ENCODE measurements at places on chromosomes 3 and 15. TPM values are rescaled to one million over a fixed set of nuclear protein-coding genes. Genes with fewer than 3 reads are reported as not detected.

Gene CCDC13
- 0.16 TPM for total RNA-seq

Gene IL17RB
- 2.2 TPM for total RNA-seq

- H3K4me1 ChIP-seq: peaks cover 2% of the 10 kb centered on the region
- no peak for DNase-seq
Measured at GRCh38 chr3:71547249-71548198, 36.0 kb downstream of the FOXP1 start.

- no peaks in the 10 kb centered on the region for H3K36me3 ChIP-seq
- H3K4me1 ChIP-seq: no peaks in the 10 kb centered on the region
- no peak overlapping the region for H3K4me3 ChIP-seq
Measured at GRCh38 chr15:77659350-77660321, 26.9 kb upstream of the LINGO1 start.

DNA sequence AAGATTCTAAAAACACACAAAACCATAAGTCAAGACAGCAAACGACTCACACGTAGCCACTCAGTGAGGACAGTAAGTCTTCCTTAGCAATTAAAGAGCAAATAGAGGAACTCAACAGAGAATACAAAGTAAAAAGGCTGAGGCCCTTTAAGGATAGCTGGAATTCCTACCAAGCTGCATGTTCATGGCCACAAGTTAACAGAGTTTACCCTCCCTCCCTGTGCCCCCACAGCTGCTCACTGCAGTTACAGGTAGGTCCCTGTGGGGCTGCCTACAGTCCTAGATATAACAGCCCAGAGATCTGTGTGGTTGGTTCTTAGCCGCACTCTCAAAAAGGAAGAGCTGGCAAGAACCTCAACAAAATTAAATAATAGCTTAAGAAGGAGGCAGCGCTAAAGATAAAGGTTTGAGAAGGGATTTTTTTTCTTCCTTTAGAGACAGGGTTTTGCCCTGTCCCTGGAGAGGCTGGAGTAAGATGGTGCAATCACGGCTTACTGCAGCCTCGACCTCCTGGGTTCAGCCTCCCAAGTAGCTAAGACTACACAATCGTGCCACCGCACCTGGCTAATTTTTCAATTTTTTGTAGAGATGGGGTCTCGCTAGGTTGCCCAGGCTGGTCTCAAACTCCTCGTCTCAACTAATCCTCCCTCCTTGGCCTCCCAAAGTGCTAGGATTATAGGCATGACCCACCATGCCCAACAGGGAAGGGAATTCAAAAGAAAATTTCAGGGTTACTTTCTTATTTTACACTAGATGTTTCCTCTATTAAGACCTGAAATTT, 19.3 kb downstream of the SFMBT1 start:
- H3K27me3 ChIP-seq: no peaks in the 10 kb centered on the region
- peaks cover 3% of the 10 kb centered on the region for H3K36me3 ChIP-seq
- no peak for DNase-seq
- no peak overlapping the region for H3K4me3 ChIP-seq
- H3K27ac ChIP-seq: no peak overlapping the region

- H3K27ac ChIP-seq: peak overlapping the region; percentile 96
- H3K36me3 ChIP-seq: peaks cover 35% of the 10 kb centered on the region
- peaks cover 43% of the 10 kb centered on the region for H3K4me1 ChIP-seq
- peaks cover 5% of the 10 kb centered on the region for H3K27me3 ChIP-seq
Measured at GRCh38 chr3:197959500-197959890, 522 bp upstream of the LMLN start.

GRCh38 chr15:33341953-33342352, 31.2 kb downstream of the RYR3 start:
- no peaks in the 10 kb centered on the region for H3K36me3 ChIP-seq
- H3K27me3 ChIP-seq: peaks cover 2% of the 10 kb centered on the region
- no peak overlapping the region for H3K4me3 ChIP-seq
- no peak overlapping the region for H3K27ac ChIP-seq
- DNase-seq: no peak

DNA sequence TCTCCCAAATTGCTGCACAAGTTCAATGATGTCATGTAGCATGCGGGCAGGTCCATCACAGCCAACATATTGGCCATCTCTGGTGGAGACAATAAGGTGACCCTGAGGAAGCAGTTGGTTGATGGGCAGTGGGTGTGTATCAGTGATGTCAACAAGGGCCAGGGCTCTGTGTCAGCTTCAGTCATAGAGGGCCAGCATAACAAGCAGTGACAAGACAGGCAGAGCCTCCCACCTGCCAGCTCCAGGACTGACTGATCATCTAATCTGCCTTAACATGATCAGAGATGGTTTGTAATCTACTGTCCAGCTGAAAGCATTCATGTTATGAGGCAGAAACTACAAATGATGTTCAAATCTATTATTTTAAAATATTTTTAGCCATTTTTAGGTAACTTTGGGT, 62.3 kb downstream of the GLB1 start:
- H3K4me1 ChIP-seq: peaks cover 30% of the 10 kb centered on the region
- no peak overlapping the region for H3K27ac ChIP-seq
- no peaks in the 10 kb centered on the region for H3K27me3 ChIP-seq
- peak; percentile 44 for DNase-seq
- H3K4me3 ChIP-seq: no peak overlapping the region

GRCh38 chr3:12258911-12259310, 30.0 kb upstream of the PPARG start:
- no peaks in the 10 kb centered on the region for H3K4me1 ChIP-seq
- DNase-seq: no peak
- H3K36me3 ChIP-seq: no peaks in the 10 kb centered on the region
- H3K27ac ChIP-seq: no peak overlapping the region
- H3K4me3 ChIP-seq: no peak overlapping the region

DNA sequence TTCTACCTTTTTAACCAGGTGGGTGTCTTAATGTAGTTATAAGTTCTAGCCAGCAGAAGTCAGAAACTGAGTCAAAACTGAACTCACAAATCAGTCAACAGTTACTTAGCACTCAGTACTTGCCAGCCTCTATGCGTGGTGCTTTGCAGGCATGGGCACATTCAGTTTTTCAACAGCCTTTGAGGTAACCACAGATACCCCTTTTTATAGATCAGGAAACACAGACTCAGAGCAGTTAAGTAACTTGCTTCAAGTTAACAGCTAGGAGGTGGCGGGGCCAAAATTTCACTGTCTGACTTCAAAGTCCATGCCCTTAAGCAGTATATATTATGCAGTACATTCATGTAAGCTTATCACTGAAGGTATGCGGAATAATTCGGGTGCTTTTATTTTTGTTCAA, 139.4 kb downstream of the FHIT start:
- H3K27me3 ChIP-seq: no peaks in the 10 kb centered on the region
- peaks cover 14% of the 10 kb centered on the region for H3K4me1 ChIP-seq
- DNase-seq: no peak
- no peak overlapping the region for H3K4me3 ChIP-seq
- no peaks in the 10 kb centered on the region for H3K36me3 ChIP-seq

DNA sequence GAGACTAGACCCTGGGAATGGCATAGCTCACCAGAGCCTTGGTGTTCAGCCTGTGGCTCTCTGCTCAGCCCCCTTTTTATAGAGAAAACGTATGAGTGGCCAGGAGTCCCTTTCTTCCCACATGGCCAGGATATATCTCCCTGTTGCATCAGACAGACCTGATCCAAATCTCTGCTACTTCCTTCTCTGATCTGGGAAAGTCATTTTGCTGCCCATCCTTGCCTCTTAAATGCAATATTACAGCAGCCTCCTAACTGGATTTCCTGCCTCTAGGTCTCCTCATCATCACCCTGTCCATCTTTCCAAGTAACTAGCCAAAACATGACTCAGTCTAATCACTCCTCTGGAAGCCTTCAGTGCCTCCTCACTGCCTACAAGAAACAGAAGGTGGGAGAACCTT, 42.9 kb downstream of the CTDSPL start:
- no peak overlapping the region for H3K4me3 ChIP-seq
- peaks cover 54% of the 10 kb centered on the region for H3K4me1 ChIP-seq
- no peak for DNase-seq

- H3K36me3 ChIP-seq: no peaks in the 10 kb centered on the region
- no peak overlapping the region for H3K4me3 ChIP-seq
- no peaks in the 10 kb centered on the region for H3K4me1 ChIP-seq
- no peak for DNase-seq
- peaks cover 8% of the 10 kb centered on the region for H3K27me3 ChIP-seq
Measured at GRCh38 chr3:185718736-185719593, 105.9 kb downstream of the IGF2BP2 start.

Measured in activated CD4-positive, alpha-beta T cell treated with anti-CD3 and anti-CD28 coated beads, Interleukin-2, amount 10 ng/mL, durations not matched to agents 24 days and 14 days (primary cell).